ENCODE measurements at places on chromosomes 16 and 17.

DNA sequence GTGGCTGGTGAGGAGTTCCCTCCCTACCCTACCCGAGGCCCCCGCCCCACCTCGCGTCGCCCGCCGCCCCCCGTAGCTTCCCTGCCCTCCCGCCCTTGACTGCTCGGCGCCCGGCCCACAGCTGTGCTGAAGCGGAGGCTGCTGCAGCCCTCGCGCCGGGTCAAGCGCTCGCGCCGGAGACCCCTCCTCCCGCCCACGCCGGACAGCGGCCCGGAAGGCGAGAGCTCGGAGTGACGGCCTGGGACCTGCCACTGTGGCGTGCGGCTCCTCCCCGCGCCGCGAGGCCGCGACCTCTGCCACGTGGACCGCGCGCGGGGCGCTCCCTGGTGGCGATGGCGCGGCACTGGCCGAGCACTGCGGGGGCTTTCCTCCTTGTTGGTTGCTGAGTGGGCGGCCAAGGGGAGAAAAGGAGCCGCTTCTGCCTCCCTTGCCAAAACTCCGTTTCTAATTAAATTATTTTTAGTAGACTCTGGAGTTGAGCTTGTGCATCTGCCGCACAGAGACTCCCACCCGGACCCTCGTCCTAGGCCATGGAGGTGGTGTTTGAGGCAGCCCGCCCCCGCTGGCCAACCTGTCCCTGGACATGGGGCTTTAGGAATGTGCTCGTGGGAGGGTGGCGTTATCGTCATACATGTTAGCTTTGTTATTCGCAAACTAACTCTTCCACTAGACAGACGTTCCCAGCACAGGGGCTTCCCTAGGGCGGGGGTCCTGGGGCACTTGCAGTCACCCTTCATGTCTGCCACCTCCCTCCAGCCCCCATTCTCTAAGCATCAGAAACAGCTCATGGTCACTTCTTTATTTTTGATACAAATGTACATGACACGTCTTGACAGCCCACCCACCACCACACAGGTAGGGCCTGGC is 4.4 kb downstream of the TP53I13 start:
- peak; percentile 48 for DNase-seq

DNA sequence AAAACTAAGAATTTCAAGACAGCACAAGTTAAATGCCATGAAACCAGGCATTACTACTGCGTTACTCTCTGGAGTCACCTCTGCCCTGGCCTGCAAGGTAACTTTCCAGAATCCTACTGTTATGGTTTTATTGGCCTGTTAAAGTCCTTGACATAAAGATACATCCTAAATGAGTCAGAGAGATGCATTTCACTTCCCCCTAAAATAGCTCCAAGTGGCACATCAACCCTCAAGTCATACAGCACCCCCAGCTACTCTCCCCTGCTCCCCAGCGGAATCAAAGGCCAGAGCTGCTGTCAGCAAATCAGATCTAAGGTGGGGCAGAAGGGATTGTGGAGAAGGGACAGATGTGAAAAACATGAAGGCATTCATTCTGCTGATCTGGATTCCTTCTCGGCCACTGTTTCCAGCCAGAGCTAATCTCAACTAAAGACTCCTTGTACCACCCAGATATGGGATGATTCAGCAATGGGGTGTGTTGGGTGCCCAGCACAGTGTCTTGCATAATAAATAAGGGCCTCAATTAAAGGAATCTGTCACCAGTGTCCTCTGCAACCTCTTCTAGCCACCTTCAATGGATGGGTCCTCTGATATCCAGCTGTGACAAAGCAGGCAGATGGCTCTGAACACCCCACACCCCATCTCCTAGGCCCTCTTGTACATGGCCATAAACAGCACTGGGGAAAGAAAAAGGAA is 8.5 kb upstream of the CCL1 start:
- DNase-seq: no peak

GRCh38 chr17:79606487-79607281 is 4.2 kb downstream of the RBFOX3 start:
- DNase-seq: no peak

GRCh38 chr16:74186561-74186971 is 110.0 kb upstream of the PSMD7 start:
- DNase-seq: no peak

DNA sequence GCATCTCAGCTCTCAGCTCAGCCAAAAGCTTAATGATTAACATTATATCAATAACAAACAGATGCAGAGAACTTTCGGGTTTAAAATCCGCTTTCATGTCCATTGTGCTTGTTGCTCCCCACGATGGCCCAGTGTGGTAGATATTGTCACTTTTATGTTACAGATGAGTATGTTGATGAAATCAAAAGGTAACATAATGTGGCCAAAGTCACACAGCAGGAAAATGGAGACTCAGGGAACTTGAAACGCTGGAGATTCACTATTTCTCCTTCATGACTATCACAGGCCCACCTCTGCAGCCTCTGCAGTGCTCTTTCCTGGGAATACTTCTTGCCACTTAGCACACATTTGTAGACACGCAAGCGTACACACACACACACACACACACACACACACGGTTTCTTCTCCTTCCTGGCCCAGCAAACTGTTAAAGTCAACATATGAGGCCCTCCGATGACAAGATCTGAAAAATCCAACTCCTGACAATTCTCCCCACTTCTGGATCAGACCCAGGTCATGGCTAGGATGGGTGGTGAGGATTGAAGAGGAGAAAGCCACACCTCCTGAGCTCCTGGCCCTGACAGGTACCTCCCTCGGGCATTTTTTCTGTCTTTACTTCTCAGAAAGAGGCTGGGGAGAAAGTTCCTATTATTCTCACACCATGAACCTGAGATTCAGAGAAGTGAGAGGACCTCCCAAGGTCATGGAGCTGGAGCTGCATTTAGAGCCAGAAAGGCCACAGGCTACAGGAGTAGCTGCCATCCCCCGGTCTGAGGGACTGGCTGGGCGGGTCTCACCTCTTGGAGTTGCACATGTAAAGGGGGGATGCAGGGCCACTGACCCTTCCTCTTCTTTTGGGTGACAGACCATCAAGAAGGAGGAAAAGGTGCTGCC is 9.7 kb downstream of the DRC7 start:
- no peak for DNase-seq

GRCh38 chr16:47726031-47726675 is 265.0 kb downstream of the PHKB start:
- no peak for DNase-seq

DNA sequence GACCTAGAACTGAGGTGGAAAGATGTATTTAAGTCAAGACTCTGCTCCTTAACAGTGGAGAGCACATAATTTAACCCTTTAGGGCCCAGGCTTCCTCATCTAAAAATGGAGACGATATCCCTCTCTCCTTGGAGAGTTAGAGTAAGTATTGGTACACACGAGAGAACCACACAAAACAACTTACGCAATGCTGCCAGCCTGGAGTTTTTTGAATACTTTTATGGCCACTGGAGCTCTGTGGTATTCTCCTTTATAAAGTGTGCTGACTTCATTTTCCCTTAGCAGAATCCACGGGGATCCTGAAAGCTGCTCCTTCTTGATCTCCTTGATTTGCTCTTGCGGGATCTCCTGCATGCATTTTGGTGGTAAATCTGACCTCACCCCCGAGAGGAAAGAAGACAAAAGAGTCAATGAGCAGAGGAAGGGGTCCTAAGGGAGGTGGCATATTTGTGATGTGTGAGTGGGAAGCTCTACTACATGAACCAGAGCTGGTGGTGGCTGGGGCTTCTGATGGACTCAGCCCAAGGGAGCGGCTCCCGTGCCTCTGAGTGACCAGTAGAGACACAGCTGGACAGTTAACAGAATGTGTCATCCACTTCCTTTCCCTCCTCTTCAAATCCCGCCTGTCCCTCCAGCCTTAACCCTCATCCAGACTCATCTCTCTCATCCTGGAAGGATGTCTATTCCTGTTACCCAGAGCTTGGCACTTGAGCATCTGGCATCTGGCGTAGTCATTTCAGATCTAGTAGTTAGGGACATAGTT is 9.4 kb downstream of the MLKL start:
- DNase-seq: no peak

GRCh38 chr17:20156196-20157000 is 147.2 kb downstream of the SPECC1 start:
- peak; percentile 21 for DNase-seq

GRCh38 chr17:44502598-44503146 is 534 bp downstream of the GPATCH8 start:
- peak; percentile 9 for DNase-seq

- no peak for DNase-seq
Measured at GRCh38 chr16:60279061-60279665, 1545.0 kb upstream of the GOT2 start.

GRCh38 chr16:75028544-75029135 is 29.8 kb downstream of the ZNRF1 start:
- DNase-seq: no peak

GRCh38 chr16:1601031-1601430 is 10.8 kb downstream of the IFT140 start:
- no peak for DNase-seq

GRCh38 chr16:28218109-28218508 is 6.3 kb upstream of the XPO6 start:
- DNase-seq: peak; percentile 67

DNA sequence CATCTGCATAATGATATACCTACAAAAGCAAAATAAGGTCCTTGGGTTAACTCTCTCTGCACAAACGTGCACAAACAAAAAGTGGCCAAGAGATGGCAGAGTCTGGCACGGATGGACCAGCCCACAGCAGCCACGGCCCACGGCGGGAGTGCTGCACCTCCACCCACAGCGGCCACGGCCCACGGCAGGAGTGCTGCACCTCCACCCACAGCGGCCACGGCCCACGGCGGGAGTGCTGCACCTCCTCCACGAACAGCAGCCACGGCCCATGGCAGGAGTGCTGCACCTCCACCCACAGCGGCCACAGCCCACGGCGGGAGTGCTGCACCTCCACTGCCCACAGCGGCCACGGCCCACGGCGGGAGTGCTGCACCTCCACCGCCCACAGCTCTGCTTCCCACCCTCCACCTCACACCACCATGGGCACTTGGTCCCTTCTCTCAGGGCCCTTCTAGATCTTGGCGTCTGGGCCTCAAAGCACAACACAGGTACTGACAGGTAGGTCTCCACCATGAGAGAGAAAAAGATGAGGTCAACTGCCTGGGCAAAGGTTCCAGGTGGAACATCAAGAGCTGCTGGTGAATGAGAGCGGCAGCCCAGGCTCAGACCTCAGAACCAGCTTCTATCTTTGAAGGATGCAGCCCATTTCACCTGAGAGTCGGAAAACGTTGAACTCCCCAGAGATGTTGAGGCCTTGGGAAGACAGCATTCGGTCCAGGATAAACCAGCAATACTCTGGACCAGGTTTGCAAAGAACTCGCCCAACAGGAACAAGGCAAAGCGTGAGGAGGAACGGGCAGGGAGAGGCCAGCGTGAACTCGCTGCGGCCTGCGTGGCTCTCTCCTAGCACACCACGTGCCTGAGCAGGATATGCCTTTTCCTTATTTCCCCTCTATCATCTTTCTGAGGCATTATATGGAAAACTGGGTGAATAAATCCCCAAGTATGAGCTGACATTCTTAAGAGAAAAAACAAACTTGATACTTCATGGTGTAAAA is 124.5 kb downstream of the ZNF778 start:
- DNase-seq: no peak

DNA sequence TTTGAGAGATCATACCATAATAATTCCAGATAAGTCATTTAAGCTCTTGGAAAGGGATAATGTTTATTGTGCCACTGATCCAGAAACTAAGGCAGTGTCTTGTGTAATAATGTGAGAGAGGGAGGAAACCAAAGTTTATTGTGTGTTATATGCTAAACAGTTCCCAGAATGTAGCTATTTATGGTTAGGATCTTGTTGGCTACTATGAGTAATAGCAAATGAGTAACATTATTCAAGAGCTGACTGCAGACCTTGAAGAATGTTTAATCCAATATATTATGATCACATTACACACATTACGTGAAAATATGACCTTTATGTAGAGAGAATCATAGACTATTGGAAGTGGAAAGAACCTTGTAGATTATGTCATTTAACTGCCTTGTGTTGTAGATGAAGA is 139.5 kb downstream of the BCAS3 start:
- no peak for DNase-seq

- peak; percentile 11 for DNase-seq
Measured at GRCh38 chr17:27628376-27628775, 2.6 kb upstream of the LGALS9 start.

DNA sequence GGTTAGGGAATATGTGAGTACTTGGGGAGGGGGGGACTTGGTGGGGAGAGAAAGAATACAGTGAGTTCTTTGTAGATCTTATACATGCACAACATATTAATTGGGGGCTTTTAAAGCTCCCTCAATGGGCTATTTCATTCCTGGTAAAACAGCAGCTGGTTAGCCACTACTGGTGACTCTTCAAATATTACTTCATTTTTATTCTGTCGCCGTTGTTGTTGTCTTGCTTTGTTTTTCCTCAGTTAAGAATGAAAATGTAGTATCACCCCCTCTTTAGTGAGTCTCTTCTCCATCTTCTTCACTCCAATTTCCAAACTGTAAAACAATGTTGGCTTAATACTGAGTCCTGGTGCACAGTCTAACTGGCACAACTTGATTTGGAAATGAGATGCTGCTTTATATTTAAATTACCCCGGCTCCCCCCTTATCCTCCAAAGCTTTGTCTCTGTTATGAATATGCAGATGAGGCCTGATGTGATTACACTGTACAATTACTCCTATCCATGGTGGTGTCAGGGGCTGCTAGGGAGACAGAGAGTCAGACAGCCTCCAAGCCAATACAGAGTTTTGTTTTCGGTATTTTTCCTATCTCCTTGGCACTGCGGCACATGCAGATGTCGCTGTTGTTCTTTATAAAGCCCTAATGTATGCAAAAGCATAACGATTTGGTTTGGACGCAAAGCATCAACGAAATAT is 256.9 kb upstream of the PMFBP1 start:
- DNase-seq: no peak

DNA sequence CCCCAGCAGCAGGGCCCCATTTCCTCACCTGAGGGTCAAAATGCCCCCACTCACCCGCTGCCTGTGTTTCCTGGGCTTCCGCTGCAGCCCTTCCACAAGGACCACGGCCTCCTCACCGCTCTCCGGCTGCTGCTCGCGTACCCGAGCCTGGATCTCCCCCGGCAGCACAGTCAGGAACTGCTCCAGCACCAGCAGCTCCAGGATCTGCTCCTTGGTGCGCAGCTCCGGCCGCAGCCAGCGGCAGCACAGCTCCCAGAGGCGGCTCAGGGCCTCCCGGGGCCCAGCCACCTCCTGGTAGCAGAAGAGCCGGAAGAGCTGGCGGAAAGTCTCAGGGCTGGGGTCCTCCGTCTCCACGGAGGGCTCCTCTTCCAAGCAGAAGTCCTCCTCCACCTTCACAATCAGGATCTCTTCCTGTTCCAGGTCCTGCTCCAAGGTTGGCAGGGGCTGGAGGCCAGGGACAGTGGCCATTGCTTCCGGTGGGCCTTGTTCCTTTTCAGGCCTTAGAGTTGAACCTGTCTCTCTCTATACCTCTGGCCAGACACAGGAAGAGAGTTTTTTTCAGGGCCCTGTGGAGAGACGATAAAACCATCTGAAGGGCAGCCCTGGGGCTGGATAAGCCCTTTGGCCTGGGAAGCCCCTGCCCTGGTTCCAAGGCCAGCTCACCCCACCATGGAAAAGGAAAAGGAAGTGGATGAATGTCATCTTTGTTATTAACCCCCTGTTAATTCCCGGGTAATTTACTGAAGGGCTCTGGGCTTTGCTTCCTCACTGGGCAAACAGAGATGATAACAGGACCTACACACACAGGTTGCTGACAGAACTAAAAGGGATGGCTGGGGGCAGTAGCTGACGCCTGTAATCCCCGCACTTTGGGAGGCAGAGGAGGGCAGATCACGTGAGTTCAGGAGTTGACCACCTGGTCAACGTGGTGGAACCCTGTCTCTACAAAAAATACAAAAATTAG is 1.2 kb downstream of the ZNF500 start:
- DNase-seq: no peak

GRCh38 chr17:40541873-40542557 is 23.3 kb downstream of the CCR7 start:
- no peak for DNase-seq
